Caco-2 (cell line): ENCODE measurements at places on chromosomes 3 and 15.

DNA sequence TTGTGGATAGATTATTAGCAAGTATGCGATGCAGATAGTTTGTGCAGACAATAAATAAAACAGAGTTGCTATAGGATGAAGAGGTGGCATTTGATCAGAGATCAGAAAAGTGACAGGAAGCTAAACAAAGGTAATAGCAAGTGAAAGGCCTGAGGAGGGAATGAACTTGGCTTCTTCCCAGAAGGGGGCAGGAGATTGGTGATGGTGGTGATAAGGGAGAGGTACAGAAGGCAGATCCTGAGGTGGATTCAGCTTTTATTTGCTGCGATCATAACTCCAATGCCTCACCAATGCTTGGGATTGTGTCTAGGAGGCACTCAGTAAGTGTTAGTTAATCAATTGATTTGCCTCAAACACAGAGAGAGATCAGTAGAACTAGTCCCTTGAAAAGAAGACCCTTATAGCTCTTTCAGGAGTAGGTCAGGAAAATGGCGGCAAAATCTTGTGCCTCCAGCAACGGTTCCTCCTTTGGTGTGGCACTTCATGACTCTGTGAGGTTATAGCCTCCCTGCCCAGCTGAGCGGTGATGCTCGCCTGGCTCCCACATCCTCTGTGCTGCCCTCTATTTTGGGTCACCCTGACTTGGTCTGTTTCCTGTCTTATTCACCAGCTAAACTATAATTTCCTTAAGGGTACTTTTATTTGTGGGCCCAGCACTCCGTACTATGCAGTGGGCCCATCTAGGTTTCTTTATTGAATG is 37.5 kb downstream of the TGFBR2 start:
- DNase-seq: no peak
- H3K36me3 ChIP-seq: peaks cover 9% of the 10 kb centered on the region
- H3K4me1 ChIP-seq: 0 out of 2 replicates have a peak, but pooled peaks cover 7% of the 10 kb centered on the region
- H3K27me3 ChIP-seq: no peaks in the 10 kb centered on the region
- H3K4me3 ChIP-seq: no peak overlapping the region

DNA sequence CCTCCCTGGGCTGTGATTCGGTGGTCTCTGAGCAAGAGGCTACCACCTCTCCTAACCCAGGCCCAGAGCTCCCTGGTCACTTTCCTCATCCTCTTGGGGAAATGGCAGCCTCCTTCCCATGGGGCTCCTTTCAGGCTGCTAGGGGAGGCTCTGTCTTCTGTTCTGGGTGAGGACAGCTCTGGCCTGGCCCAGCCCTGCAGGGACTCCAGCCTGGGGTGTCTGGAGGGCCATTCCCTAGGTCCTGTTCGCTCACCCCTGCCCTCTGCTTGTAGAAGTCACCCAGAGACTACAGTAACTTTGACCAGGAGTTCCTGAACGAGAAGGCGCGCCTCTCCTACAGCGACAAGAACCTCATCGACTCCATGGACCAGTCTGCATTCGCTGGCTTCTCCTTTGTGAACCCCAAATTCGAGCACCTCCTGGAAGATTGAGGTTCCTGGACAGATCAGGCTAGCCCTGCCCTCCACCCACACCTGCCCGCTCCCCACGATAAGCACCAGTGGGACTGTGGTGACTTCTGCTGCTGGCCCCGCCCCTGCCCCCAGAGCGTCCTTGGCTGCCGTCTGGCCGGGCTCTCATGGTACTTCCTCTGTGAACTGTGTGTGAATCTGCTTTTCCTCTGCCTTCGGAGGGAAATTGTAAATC is 30.9 kb downstream of the PRKCD start:
- no peaks in the 10 kb centered on the region for H3K27me3 ChIP-seq
- no peak overlapping the region for H3K27ac ChIP-seq
- peaks cover 4% of the 10 kb centered on the region for H3K36me3 ChIP-seq

- H3K4me3 ChIP-seq: no peak overlapping the region
- no peak for DNase-seq
- no peaks in the 10 kb centered on the region for H3K36me3 ChIP-seq
- H3K4me1 ChIP-seq: peaks cover 11% of the 10 kb centered on the region
- H3K27ac ChIP-seq: no peak overlapping the region
These were observed 62.3 kb upstream of the SNRPA1 start for GRCh38 chr15:101357333-101357732.

DNA sequence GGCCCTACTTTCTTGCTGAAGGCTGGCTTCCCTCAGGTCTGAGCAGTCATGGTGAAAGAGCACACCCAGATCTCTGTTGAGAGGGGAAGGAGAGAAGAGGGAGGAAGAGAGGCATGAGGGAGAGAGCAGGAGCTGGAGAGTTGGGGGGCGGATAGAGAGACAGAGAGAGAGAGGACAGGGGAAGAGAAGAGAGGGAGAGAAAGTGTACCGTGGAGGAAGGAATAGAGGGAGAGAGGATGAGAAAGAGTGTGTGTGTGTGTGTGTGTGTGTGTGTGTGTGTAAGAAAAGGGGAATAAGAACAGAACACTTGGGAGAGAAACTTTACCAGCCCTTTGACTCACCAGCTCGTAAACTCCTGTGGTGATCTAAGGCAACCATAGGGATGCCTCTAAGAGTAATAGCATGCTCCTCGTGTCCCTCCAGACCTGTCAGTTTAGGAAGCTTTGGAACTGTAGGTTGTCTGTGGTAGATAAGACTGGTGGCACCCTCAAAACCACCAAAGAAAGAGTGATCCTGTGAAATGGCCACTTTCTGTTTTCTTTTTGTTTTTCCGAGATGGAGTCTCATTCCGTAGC is 18.2 kb downstream of the ZNF592 start:
- H3K36me3 ChIP-seq: peaks cover 3% of the 10 kb centered on the region; the same call in 1 of the 2 replicates
- H3K27me3 ChIP-seq: no peaks in the 10 kb centered on the region
- H3K4me1 ChIP-seq: peaks cover 16% of the 10 kb centered on the region; the same call in 1 of the 2 replicates
- H3K27ac ChIP-seq: no peak overlapping the region
- no peak for DNase-seq
- no peak overlapping the region for H3K4me3 ChIP-seq

GRCh38 chr3:126447456-126448106 is 28.1 kb downstream of the ZXDC start:
- H3K27me3 ChIP-seq: no peaks in the 10 kb centered on the region
- peaks cover 10% of the 10 kb centered on the region for H3K4me1 ChIP-seq
- H3K36me3 ChIP-seq: no peaks in the 10 kb centered on the region; the same call in 1 of the 2 replicates
